Fibroblast of lung (primary cell): ENCODE measurements at places on chromosomes 4 and X.

DNA sequence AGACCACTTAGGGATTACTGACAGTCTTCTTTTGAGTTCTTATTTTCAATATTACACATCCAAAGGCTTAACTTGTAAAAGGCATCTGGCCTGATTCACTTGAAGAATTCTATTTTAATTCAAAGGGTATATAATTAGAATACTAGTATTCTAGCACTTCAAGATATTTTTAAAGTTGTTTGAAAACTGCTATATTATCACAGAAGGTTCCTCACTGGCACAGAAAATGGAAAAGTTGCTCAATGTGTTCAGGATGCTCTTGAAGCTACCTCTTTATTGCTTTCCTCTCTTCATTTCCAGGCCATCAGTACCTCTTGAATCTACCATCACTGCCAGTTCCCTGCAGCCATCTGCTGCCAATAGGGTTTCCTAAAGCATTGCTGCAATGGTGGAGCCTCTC, 271.4 kb downstream of the KCNIP4 start:
- H3K36me3 ChIP-seq = no peaks in the 10 kb centered on the region
- no peak overlapping the region for H3K4me3 ChIP-seq
- no peak for DNase-seq
- no peaks in the 10 kb centered on the region for H3K4me1 ChIP-seq
- no peak overlapping the region for H3K27ac ChIP-seq
- no peaks in the 10 kb centered on the region for H3K27me3 ChIP-seq

DNA sequence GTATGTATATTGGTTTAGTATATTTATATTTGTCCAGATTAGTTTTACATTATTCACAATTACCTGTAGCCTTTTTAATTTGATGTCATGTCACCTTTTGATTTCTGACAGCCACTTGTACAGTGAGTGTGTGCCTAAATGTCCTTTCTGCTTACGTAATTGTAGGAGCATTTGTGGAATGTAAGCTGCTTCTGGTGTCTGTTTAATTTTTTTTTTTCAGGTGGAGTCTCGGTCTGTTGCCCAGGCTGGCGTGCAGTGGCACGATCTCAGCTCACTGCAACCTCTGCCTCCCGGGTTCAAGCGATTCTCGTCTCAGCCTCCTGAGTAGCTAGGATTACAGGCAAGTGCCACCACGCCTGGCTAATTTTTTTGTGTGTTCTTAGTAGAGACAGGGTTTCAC, 91.2 kb upstream of the XAGE2 start:
- DNase-seq = no peak
- H3K4me3 ChIP-seq = no peak overlapping the region
- no peaks in the 10 kb centered on the region for H3K27me3 ChIP-seq
- no peaks in the 10 kb centered on the region for H3K4me1 ChIP-seq
- no peak overlapping the region for H3K27ac ChIP-seq

- DNase-seq = no peak
- no peak overlapping the region for H3K27ac ChIP-seq
- H3K4me1 ChIP-seq = no peaks in the 10 kb centered on the region
- no peak overlapping the region for H3K4me3 ChIP-seq
Observed at GRCh38 chr4:76256032-76256431, 4.5 kb downstream of the FAM47E start.

GRCh38 chr4:131974730-131975129, 1174.4 kb upstream of the PCDH10 start:
- no peak overlapping the region for H3K27ac ChIP-seq
- H3K4me3 ChIP-seq = no peak overlapping the region
- H3K27me3 ChIP-seq = no peaks in the 10 kb centered on the region
- DNase-seq = peak; percentile 11

GRCh38 chr4:142550965-142551364, 295.1 kb downstream of the INPP4B start:
- H3K27ac ChIP-seq = no peak overlapping the region
- H3K4me1 ChIP-seq = peaks cover 2% of the 10 kb centered on the region
- H3K27me3 ChIP-seq = no peaks in the 10 kb centered on the region

- DNase-seq = no peak
- H3K4me3 ChIP-seq = no peak overlapping the region
- no peak overlapping the region for H3K27ac ChIP-seq
- peaks cover 1% of the 10 kb centered on the region for H3K4me1 ChIP-seq
- no peaks in the 10 kb centered on the region for H3K27me3 ChIP-seq
Observed at GRCh38 chr4:16674082-16674481, 224.4 kb downstream of the LDB2 start.

DNA sequence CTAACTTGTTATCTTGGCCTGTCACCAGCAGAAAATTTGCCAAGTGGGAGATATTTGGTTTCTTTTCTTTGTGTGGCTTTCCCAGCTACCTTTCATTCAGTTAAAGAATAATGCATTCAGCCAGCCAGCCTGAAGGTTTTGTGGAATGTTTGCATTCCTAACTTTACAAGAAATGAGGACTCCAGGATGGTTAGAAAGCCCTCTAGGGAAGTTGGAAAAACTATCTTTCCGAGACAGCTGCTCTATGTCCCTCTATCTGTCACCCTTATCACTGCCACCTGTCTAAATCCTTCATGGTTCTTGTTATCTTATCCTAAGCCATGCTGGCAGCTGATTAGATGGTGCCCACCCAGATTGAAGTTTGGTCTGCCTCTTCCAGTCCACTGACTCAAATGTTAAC, 384.2 kb downstream of the SH3BGRL start:
- no peaks in the 10 kb centered on the region for H3K27me3 ChIP-seq
- no peaks in the 10 kb centered on the region for H3K36me3 ChIP-seq
- DNase-seq = no peak
- no peak overlapping the region for H3K4me3 ChIP-seq

DNA sequence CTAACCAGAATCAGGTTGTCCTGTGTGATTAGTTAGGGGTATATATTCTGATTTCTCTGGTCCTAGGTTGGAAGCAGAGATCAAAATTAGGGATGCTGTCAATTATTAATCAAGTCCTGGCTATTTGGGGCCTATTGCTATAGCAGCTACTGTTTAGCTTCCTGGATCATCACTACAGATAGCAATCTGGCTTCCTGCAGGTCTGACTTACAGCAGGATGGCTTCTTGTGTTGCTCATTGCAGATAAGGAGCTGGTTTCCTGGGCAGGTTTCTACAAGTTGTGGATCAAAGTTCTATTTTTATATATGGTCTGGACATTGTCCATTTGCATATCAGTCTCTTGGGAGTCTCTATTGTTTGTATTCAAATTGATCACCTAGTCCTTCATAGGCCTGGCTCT, 57.7 kb upstream of the C4orf54 start:
- no peak overlapping the region for H3K4me3 ChIP-seq
- no peaks in the 10 kb centered on the region for H3K4me1 ChIP-seq
- H3K36me3 ChIP-seq = no peaks in the 10 kb centered on the region

GRCh38 chr4:139256349-139256748, 23.7 kb downstream of the MGARP start:
- no peaks in the 10 kb centered on the region for H3K27me3 ChIP-seq
- H3K27ac ChIP-seq = no peak overlapping the region
- no peak overlapping the region for H3K4me3 ChIP-seq
- no peaks in the 10 kb centered on the region for H3K36me3 ChIP-seq
- H3K4me1 ChIP-seq = no peaks in the 10 kb centered on the region

- H3K27ac ChIP-seq = no peak overlapping the region
- no peaks in the 10 kb centered on the region for H3K27me3 ChIP-seq
- no peaks in the 10 kb centered on the region for H3K36me3 ChIP-seq
- H3K4me3 ChIP-seq = no peak overlapping the region
Observed at GRCh38 chr4:139144161-139144859, 32.7 kb downstream of the ELF2 start.

DNA sequence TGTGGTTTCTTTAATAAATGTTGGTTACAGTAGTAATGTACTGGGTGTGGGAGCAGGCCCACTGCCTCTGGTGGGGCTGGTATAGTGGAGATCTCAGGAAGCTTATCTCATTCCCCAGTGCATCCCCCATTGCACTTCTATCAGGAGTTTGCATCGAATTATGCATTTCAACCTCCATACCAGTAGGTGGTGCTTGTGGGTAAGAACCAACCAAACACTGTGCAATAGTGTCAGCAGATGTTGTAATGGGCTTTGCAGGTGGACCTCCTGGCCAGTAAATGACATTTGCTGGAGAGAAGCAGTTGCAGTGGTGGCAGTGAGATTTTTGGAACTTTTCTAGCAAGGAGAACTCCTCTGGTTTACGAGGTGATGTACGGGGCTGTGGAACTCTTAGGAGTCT, 150.6 kb downstream of the POU3F4 start:
- H3K27me3 ChIP-seq = no peaks in the 10 kb centered on the region
- H3K4me3 ChIP-seq = no peak overlapping the region
- no peak overlapping the region for H3K27ac ChIP-seq
- H3K4me1 ChIP-seq = no peaks in the 10 kb centered on the region

DNA sequence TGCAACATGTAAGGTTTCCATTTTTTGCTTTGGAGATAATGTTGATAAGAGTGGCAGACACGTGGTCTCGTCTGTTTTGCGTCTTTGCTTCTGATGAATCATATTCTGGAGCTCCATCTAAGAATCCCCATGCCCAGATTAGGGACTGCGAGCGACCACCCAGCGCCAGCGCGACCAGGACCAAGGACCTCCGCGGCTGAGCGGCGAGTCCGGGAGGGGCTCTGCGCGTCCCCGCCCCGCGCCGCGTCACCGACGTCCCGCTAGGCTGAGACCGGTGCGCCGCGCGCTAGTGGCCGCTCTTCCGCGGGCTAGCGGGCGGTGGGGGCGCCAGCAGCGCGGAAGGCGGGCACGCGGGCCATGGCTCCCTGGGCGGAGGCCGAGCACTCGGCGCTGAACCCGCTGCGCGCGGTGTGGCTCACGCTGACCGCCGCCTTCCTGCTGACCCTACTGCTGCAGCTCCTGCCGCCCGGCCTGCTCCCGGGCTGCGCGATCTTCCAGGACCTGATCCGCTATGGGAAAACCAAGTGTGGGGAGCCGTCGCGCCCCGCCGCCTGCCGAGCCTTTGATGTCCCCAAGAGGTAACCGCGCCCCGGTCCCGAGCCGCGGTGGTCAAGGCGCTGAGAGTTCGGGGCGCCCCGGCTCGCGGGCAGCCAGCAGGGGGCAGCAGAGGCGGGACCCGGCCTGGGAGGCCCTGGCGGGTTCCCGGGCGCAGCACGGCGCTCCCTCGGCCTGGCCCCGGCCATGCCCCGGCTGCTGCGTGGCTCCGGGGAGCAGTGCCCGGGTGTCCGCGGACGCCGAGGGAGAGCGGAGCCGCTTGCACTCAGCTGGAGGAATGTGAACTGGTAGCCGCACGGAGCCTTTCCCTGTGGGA, at the start of gene SRD5A3:
TSS of gene SRD5A3 (plus strand) at position 263 of the 871 bp plus-strand sequence. CDS start at position 358, 95 bp downstream.
- H3K4me3 ChIP-seq = peak within 1 kb of the TSS; percentile 52
- H3K27ac ChIP-seq = peak within 1 kb of the TSS; percentile 83
- H3K27me3 ChIP-seq = no peaks in the 10 kb centered on the region
- peak; percentile 79 for DNase-seq
- H3K36me3 ChIP-seq = no peaks in the 10 kb centered on the region

GRCh38 chr4:110654254-110654635, 31.4 kb upstream of the PITX2 start:
- H3K27ac ChIP-seq = no peak overlapping the region
- H3K4me1 ChIP-seq = no peaks in the 10 kb centered on the region
- no peaks in the 10 kb centered on the region for H3K36me3 ChIP-seq
- no peak overlapping the region for H3K4me3 ChIP-seq

- H3K4me1 ChIP-seq = no peaks in the 10 kb centered on the region
- H3K27me3 ChIP-seq = no peaks in the 10 kb centered on the region
- no peak for DNase-seq
- no peak overlapping the region for H3K4me3 ChIP-seq
- H3K36me3 ChIP-seq = no peaks in the 10 kb centered on the region
Observed at GRCh38 chrX:33001107-33001506, 210.2 kb downstream of the DMD start.

DNA sequence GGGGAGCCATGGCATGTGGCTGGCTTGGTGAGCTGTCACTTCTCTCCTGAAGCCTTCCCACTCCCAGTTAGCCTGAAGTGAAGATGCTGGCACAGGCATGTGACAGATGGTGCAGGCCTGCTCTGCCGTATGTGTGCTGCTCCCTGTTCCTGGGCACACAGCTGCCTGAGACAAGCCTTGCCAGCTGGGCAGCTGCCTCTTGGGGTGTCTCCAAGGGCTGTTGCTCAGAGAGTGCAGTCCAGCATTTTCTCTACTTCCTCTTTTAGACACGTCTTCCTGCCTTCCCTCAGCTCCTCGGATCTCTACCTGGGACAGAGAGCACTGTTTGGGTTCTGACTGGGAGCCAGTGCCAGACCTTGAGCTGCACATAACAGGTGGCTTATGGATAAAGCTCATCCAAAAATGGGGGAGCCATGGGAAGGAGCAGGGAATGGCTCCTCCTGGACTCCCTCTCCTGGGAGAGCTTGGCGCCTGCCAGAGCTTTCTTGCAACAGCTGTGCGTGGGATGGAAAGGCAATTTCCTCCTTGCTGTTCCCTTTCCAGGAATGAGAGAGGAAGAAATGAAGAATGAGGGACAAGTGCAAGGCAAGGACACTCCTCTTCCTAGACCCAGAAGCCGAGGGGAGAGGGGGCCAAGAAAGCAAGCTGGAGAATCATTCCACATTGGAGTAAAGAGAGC, 132.9 kb downstream of the MSL3 start:
- H3K27ac ChIP-seq = no peak overlapping the region
- DNase-seq = peak; percentile 1
- H3K4me3 ChIP-seq = no peak overlapping the region
- H3K36me3 ChIP-seq = no peaks in the 10 kb centered on the region

DNA sequence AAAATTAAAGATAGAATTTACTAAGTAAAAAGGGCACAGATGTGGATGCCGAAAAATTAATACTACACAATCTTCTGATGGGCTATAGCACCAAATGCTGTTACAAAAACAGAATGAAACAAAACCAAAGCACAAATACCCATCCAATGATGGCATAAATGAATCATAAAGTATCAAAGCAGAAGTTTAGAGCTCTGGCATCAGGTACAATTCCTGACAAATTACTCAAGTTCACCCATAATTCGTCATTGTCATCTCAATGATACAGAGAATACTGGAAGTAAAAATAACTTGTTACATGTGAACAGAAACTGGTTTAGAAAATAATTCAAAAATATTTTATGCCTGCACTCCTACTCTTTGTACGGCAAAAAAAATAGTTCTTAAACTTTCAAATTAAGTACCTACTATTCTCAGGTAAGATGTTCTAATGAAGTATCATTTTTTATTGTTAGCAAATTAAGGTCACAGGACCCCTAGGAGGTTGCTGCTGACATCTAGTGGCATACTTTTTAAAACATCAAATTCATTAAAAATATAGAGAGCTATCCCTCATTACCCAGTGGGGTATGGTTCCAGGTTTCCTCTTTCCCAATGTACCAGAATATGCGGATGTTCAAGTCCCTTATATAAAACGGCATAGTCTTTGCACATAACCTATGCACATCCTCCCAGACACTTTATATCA, 126.1 kb downstream of the INPP4B start:
- peak; percentile 71 for DNase-seq
- no peaks in the 10 kb centered on the region for H3K36me3 ChIP-seq
- no peak overlapping the region for H3K4me3 ChIP-seq
- H3K4me1 ChIP-seq = no peaks in the 10 kb centered on the region

GRCh38 chr4:172578712-172579111, 589.9 kb upstream of the GALNT7 start:
- H3K4me1 ChIP-seq = no peaks in the 10 kb centered on the region
- no peaks in the 10 kb centered on the region for H3K36me3 ChIP-seq
- H3K27me3 ChIP-seq = no peaks in the 10 kb centered on the region
- no peak overlapping the region for H3K27ac ChIP-seq

- no peak overlapping the region for H3K27ac ChIP-seq
- no peaks in the 10 kb centered on the region for H3K27me3 ChIP-seq
- H3K4me3 ChIP-seq = no peak overlapping the region
- H3K36me3 ChIP-seq = no peaks in the 10 kb centered on the region
- H3K4me1 ChIP-seq = no peaks in the 10 kb centered on the region
- DNase-seq = peak; percentile 23
Observed at GRCh38 chr4:11847167-11847566, 418.5 kb upstream of the HS3ST1 start.
